ENCODE measurements at places on chromosomes 3 and 15.

DNA sequence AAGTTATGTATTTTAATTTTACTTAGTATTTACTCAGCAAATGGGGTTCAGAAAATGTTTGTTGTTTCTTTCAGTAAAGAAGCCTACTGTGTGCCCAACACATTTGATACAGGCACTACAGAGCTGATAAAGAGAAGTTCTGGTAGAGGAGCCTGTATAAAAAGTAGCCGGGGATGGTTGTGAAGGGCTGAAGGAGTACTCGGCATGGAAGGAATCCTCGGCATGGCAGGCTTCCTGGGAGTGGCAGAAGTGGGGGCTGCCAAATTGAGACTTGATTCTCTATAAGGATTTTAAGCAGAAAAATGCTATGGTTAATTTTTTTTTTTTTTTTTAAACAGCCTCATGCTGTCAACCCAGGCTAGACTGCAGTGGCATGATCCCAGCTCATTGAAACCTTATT lies 9.3 kb downstream of the ARL13B start:
- no peak for DNase-seq

DNA sequence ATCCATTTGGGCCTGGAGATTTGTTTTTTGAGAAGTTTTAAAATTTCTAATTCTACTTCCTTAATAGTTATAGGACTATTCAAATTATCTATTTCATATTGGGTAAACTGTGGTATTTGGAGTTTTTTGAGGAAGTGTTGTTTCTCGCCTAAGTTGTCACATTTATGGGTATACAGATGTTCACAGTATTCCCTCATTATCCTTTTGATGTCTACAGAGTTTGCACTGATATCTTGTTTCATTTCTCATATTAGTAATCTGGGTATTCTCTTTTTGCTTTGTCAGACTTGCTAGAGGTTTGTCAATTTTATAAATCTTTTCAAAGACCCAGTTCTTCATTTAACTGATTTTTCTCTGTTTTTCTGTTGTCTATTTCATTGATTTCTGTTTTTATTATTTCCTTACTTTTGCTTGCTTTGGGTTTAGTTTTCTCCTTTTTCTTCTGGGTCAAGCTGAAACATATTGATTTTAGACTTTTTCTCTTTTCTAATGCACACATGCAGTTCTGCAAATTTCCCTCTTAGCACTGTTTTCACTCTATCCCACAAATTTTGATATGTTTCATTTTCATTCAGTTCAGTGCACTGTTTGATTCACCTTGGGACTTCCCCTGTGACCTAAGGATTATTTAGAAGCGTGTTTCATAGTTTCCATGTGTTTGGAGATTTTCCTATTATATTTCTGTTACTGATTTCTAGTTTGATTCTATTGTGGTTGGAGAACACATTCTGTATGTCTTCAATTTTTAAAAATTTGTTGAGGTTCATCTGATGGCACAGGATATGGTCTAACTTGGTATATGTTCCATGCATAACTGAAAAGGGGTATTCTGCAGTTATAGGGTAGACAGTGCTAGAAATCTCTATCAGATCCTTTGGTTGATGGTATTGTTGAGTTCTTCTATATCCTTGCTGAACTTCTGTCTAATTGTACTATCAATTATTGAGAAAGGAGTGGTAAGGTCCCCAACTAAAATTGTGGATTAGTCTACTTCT lies 79.6 kb downstream of the SUMF1 start:
- DNase-seq, result no peak

- no peak for DNase-seq
Measured at GRCh38 chr3:31680072-31680870, 147.5 kb downstream of the STT3B start.

DNA sequence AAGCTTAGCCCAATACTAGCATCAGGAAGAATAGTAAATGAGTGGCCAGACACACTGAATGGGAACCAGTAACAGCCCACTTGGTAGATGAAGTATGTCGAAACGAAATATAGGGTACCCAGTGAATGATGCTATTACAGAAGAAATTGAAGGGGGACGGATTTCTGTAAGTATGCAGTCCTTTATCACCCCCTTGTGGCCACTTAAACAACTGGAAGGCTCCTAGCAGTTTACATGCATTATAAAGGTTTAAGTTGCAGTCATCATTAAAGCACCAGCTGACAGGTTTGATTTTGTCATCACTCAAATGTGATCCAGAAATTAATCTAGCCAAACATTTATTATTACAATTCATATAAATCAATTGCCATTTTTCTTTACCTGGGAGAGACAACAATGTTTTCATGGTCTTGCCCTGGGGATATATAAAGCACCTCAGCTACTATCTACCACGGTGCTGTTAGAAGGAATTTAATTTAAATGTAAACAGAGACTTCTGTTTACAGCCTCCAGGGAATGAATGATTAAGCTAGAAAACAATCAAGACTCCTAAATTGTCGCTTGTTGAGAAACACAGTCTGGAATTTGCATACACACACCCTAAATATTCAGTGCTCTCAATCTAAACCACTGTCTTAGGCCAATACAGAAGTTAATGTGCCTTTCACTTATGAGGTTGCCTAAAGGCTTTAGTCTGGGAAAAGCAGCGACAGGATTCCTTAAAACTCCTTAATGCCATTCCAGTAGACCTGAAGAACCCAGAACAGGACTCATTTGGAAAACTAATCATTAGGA lies 7.8 kb downstream of the EIF1B start:
- DNase-seq, result peak; percentile 38

GRCh38 chr3:15010664-15011063 lies 54.5 kb downstream of the MRPS25 start:
- no peak for DNase-seq

DNA sequence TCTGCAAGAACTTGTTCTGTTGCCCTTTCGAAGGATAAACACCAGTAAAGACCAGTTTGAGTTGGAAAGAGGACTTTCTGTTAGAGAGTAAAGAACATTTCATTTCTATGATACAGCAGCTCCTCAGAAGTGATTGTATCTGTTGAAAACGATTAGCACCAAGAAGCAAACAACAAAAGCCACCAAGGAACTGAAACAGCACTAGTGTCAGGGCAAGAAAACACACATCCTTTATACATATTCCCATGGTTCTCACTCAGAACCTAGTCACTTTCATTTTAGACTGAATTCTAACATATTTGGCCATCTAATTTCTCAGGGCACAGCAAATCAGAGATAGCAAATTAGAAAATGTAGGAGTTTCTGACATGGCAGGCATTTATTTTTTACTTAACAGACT lies 116.1 kb downstream of the ATP1B3 start:
- DNase-seq, result no peak

DNA sequence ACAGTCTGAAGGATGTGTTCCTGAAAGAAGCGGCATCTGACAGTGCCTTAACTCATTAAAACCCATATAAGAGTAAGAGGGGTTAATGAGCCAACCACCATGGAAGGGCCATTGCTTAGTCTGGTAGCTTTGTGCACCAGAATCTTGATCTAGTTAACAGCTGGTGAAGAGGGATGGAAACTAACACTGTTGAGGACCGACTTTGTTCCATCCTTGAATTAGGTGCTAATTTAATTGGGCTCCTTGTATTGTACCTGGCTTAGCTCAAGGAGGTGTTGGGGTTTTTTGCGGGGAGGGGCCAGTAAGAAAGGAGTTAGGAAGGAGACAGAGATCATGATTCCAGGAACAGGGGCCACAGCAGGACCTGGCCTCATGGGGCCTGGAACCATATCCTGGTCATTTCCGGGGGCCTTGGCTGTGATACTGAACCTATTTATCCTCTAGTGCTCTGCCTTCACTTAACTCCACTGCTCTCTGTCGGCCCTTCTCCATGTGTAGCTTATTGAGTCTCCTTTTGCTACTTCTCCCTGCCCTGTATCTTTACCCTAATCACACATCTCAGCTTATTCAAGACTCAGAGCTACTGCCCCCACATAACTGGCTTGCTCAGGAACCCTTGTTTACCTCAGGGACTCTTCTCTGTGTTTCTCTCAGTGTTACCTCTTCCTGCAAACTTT lies 93.0 kb downstream of the RPL22L1 start:
- DNase-seq, result no peak

GRCh38 chr15:72857331-72858063 lies 73.9 kb upstream of the ADPGK start:
- no peak for DNase-seq

GRCh38 chr3:170692720-170693119 lies 106.8 kb upstream of the SLC7A14 start:
- no peak for DNase-seq

DNA sequence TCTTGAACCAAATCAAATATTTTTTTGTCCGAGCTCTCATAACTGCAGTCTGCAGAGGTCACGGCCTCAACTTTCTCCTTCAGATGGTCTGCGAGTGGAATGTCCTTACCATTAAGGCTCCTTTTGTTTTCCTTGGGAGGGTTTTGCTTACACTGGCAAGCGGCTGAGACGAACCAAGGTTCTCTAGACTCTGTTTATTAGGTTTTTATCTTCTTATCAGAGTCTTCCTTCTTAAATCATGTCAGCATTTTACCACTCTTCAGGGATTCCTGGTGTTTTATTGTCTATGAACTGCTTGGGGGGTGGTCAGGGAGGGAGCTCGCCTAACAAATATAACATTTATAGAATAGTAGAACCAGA lies 773.7 kb upstream of the NR2F2 start:
- DNase-seq, result no peak

- DNase-seq, result no peak
Measured at GRCh38 chr15:40060236-40060961, 21.4 kb upstream of the SRP14 start.

- DNase-seq, result peak; percentile 14
Measured at GRCh38 chr3:33883538-33883950, 85.1 kb downstream of the PDCD6IP start.

- no peak for DNase-seq
Measured at GRCh38 chr3:55636300-55637195, 149.4 kb upstream of the WNT5A start.

- no peak for DNase-seq
Measured at GRCh38 chr15:72859017-72859756, 75.6 kb upstream of the ADPGK start.
